ENCODE measurements at places on chromosomes 12 and 14.

DNA sequence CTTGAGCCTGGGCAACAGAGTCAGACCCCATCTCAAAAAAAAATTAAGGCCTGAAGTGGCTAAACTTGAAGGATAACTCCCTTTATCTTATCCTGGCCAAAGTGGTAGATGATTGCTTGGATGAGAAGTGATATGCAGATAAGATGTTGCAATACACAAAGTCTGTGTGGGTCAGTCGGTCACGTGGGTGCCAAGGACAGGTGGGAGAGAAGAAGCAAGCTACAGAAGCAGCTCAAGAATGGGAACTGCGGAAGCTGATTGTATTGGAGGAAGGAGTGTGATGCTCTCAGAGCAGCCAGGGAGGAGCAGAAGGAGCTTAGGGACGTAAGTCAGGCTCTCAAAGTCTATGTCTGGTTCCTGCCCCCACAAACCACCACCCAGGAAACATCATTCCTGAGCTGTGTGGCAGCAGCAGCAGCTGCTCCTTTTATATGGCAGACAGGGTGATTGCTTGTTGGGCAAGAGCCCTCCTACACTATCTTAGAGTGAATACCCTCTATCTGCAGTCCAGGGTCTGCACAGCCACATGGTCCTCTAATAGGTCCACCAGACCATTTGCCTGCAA lies 54.5 kb downstream of the ATP2A2 start:
- no peak for DNase-seq

DNA sequence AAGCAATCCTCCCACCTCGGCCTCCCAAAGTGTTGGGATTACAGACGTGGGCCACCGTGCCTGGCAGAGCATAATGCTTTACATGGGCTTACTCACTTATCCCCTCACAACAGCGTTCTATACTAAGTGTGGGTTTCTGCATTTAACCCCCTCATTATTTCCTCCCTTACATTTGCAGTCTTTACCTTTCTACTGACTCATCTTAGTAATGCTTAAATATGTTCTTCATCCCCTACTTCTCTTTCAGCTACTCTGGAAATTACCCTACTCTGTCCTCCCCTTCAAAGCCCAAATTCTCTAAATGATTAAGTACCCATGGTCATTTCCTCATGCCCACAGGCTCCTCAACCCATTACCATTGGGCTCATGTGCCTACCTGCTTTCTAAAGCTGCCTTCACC lies 40.7 kb downstream of the NKX2-1 start:
- no peak for DNase-seq

- no peak for DNase-seq
Observed at GRCh38 chr12:116196226-116196625, 81.3 kb downstream of the MED13L start.

DNA sequence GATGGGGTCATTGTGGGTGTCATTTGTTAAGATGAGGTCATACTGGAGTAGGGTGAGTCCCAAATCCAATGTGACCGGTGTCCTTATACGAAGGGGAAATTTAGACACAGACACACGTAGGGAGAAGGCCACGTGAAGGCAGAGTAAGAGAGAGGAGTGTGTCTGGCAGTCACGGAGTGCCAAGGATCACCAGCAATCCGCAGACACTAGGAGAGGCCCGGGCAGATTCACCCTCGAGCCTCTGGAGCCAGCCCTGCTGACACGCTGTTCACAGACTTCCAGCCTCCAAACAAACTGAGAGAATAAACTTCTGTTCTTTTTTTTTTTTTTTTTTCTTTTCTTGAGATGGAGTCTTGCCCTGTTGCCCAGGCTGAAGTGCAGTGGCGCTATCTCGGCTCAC lies 24.9 kb downstream of the BRI3BP start:
- DNase-seq = no peak

GRCh38 chr12:97164936-97165335 lies 257.9 kb downstream of the NEDD1 start:
- no peak for DNase-seq

GRCh38 chr14:69303086-69303485 lies 43.1 kb downstream of the GALNT16 start:
- DNase-seq = no peak

DNA sequence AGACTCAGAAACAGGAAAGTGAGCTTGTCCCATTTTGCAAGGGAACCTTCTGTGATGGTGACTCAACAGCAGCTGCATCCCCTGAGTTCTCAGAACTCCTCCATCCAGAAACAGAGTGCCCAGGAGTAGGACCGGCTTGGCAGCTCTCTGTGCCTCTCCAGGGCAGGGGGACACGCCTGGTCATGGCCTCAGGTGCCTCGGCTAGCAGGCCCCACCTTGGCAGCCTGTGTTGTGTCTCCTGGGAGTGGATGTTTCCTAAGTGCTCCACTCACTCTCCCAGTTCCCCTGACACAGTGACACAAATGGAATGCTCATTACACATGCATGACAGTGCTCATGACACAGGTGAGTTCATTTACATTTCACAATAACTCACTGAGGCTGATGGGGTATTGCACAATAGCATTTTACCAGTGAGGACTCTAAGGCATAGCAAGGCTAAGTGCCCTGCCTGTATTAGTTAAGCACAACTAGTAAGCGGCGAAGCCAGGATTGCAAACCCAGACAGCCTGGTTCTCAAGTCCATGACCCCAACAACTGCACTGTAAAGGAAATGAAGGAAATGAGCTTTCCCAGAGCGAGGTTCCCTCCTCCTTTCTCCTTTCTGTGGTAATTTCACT lies 47.4 kb downstream of the CALM1 start:
- no peak for DNase-seq

- no peak for DNase-seq
Observed at GRCh38 chr12:88494520-88494919, 85.8 kb downstream of the KITLG start.

GRCh38 chr12:12792421-12792820 lies 7.0 kb downstream of the APOLD1 start:
- no peak for DNase-seq

GRCh38 chr12:52119398-52120254 lies 40.1 kb downstream of the SMIM41 start:
- peak; percentile 27 for DNase-seq

- DNase-seq = peak; percentile 48
Observed at GRCh38 chr12:45284096-45284901, 68.4 kb downstream of the ANO6 start.

DNA sequence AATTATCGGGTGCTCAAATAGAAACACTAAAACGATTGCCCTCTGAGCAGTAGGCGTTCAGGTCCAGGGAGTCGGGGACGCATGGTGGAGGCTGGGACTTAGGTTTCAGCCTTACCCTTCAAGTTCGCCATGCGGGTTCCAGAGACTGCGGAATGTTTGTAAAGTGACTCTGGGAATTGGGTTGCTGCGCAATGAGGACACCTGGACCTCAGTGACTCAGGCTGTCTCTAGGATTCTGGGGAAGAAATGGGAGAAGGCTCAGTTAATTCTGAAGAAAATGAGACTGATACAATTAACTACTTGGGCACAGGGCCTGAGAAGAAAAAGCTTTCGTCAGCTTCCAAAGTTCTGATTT lies 1.1 kb downstream of the LGALS3 start:
- peak; percentile 42 for DNase-seq

GRCh38 chr14:53924753-53925152 lies 31.9 kb downstream of the BMP4 start:
- DNase-seq = peak; percentile 63

DNA sequence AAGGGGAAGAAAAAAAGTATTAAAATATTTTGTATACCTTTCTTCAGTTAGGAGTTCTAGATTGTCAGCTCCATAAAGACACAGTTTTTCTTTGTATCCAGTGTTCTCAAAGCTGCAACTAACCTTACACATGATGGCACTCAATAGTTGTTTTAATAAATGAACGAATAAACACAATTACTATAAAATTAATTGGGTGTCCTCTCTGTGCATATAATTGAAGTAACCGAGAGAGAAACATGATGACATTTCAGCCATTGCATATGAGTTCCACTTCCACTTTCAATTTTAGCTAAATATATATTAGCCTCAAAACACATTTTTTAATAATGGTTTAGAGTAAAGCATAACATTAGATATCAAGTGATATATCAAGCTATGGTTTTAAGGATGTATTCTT lies 671.2 kb downstream of the LRFN5 start:
- DNase-seq = no peak

DNA sequence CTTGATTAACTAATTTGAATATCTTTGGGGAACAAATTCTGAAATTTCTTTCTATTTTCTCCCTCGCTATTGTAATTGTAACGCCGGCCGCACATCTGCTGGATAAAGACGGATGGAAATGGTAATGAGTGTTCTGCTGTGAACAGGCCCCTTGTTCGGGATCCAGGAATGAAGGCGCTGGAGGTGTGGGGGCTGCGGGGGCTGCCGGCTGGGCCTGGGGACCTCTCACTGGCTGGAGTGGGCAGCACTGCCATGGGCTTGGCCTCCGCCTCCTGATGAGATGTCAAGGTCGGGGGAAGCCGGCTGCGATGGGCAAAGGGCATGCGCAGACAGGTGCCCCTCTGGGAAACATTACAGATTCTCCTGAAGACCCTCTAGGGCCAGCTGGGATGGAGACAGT lies 175.4 kb downstream of the PHETA1 start:
- DNase-seq = no peak

DNA sequence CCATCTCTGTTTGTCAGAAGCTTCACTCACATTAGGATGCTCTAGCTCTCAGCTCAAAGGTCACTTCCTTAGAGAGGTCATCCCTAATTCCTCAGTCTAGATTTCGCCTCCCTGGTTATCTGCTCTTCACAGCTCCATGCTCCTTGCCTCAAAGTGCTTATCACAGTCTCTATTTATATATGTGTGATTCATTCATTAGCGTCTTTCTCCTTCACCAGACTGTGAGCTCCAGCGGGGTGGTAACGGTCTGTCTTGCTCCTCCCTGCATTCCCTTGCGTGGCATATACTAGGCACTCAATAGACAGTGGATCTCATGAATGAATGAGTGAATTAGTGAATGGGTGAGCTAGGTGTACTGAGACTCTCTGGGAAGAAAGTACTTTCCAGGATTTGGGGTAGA lies 6.9 kb downstream of the SYNDIG1L start:
- no peak for DNase-seq

GRCh38 chr14:82365471-82365870 lies 831.8 kb upstream of the SEL1L start:
- no peak for DNase-seq

- no peak for DNase-seq
Observed at GRCh38 chr14:74682169-74682952, 30.5 kb downstream of the AREL1 start.

DNA sequence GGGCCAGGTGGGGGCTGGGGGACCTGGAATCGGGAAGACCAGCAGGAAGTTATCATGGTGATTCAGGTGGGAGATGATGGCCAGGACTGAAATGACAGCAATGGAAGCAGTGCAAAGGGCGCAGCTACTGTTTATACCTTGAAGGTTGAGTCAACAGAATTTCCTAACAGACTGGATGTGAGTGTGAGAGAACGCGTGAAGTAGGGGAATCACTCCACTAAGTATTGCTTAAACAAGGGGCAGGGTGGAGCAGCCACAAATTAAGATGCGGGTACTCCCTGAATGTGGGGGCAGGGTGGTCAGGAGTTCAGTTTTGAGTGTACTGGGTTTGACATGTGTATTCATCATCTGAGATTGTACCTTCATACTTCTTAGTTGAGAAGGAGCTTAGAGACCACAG lies 45.1 kb downstream of the MYF5 start:
- no peak for DNase-seq

DNA sequence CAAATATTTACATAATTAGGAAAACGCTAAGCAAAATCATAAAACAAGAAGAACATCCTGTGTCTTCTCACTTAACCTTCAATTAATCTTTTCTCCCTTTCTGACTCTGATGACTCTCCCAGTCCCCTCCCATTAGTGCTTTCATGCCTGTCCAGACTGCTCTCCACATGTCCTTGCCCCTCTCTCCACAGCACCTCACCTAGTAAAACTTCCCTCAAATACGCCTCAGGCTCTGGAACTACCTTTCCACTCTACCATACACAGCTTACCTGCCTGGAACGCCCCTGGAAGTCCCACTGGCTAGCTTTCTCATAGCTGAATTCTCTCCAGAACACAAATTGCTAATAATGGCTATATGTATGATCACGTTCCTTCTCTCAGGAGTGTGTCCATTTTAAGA lies 44.7 kb downstream of the SLC5A8 start:
- DNase-seq = no peak

DNA sequence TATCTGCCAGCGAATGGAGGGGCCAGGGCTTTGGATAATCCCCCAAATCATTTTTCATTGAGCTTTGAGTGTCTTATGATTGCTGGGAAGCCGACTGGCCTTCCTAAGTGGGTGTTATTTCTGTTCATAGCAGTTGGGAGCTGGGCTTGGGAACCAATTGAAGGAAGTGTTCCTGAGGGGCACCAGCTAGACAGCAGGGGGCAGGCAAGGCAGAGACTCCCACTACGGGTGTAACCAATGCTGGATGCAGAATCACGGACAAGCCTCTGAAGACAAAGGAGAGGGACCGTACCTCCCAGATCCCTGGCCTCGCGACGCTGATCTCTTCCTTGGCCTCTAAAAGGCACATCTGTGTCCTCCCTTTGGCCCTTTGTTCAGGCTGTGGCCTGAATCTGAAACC lies 149.0 kb upstream of the PRMT8 start:
- DNase-seq = peak; percentile 63

- no peak for DNase-seq
Observed at GRCh38 chr12:11765421-11765816, 115.9 kb downstream of the ETV6 start.

GRCh38 chr14:88910386-88910785 lies 85.9 kb downstream of the TTC8 start:
- no peak for DNase-seq

DNA sequence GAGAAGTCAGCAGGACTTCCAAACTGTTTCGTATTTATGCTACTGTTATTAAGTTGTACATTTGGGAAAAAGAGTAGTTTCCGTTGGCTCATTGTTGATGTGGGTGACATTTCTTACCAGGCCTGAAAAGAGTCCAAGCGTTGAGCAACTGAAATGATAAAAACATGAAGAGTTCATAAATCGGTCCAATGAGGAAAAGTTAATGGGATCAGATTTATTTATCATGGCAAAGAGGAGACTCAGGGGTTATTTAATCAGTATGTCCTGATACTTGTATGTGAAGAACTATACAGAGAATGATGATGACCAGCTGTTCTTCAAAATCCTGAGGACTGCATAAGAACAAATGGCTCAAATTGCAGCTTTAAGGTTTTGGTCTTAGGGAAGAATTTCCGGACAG lies 7.7 kb downstream of the VRK1 start:
- no peak for DNase-seq

DNA sequence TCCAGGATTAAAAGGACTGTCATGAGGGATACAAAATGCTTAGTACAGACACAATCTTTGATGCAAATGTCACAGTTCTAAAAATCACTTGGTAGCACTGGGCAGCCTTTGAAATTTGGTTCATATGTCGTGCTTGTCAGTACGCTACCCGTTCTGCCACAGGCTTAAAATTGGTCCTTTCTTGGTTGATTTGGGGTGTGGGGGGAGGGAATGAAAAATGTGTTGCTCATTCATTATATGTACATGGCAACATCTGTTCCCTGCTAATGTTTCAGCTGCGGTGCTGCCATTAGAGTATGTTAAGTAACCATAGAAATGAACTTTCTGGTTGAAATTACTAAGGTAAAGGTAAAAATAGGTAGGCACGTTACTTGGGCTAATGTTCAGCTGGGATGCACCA lies 155.4 kb upstream of the ARHGAP5 start:
- DNase-seq = no peak

GRCh38 chr12:24595652-24596235 lies 353.2 kb downstream of the BCAT1 start:
- DNase-seq = no peak

All from AG08395 (cell line).